ENCODE measurements at places on chromosomes 7 and 10.

DNA sequence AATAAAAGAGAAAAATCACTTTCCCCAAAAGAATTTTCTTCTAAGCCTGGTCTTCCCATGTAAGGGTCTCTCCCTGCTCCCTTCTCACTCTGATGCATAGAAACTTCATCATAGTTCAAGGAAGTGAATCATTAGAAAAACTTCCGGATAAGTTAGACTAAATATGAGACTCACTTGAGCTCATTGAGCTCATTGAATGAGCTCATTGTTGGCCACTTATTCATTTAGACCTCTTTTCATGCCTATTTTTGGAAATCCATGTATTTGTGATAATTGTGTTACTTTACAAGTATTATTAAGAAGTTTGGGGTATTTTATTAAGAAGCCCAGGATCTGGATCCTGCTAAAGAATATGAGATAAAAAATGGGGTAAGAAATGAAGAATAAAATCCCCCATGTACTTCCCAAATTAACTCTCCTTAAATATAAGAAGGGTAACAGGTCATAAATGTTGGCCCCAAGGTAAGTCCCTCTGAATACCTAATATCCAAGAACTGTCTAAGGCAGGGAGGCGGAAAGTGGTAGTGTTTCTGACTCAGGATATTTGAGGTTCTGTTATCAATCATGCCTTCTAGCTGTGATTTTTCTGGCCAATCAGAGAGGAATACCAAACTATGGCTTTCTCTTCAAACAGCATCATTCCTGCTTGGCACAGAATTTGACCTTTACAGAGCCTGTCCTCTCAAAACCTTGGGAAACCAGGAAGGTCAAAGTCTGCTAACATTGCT, 236.5 kb upstream of the PTN start:
- peaks cover 4% of the 10 kb centered on the region for H3K27me3 ChIP-seq
- no peak for DNase-seq
- H3K4me3 ChIP-seq: no peak overlapping the region
- H3K27ac ChIP-seq: no peak overlapping the region
- no peaks in the 10 kb centered on the region for H3K36me3 ChIP-seq
- no peaks in the 10 kb centered on the region for H3K4me1 ChIP-seq

- H3K4me1 ChIP-seq: peaks cover 6% of the 10 kb centered on the region
- H3K27ac ChIP-seq: no peak overlapping the region
- DNase-seq: no peak
Observed at GRCh38 chr7:133819695-133820094, 307.4 kb upstream of the LRGUK start.

DNA sequence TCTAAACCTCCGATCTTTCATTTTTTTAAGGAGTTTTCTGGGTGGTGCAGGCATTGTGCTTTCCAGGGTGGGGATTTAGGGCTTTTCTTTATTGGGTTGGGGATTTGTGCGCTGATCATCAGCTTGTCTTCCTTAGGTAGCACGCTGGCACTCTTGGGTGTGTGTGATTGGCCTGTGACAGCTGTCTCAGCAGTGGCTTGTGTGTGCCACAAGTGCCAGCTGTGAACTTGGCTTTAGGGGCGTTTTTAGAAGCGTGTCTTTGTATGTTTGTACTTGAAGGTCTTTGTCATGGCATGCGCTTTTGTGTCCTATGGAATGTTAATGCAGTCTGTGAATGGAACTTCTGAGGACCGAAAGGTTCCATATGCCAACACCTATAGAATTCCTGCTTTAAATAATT, 788 bp downstream of the AKAP9 start:
- H3K36me3 ChIP-seq: peaks cover 2% of the 10 kb centered on the region
- H3K27ac ChIP-seq: peak overlapping the region; percentile 95
- H3K27me3 ChIP-seq: no peaks in the 10 kb centered on the region
- peaks cover 39% of the 10 kb centered on the region for H3K4me1 ChIP-seq

DNA sequence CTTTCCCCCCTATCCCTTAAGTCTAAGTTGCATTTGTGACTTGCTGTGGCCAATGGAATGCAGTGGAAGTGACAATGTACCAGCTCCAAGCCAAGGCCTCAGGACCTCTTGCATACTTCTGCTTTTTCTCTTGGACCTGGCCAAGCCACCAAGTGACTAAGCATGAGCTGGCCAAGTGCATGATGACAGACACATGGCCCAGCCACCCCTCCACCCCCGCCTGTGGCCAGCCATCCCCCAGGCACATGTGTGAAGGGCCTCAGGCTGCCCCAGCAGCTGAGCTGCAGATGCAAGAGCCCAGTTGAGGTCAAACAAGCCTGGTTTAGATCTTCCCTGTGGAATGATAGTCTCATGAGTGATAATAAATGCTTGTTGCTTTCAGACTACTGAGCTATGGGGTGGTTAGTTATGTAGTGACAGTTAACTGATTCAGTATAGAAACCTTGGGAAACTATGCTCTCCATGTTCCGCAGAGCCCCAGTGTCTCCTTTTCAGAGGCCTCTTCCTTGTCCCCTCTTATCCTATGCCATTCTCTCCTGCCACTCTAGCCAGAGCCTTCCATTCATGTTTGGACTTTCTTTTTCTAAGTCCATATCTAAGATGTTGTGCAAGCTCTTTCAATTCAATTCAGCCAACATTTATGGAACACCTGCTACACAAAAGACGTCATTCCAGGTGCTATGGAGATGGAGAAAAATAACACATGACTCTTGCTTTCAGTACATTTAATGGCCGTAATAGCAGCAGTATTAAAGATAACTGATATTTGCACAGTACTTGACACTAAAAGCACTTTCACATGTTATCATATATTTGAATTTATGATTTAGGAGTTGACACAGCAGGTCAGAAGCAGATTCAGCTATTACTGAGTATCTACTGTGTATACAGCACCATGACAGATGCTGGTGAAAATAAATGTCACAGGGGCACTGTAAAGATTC, 55.5 kb upstream of the LOXL4 start:
- H3K4me3 ChIP-seq: no peak overlapping the region
- no peaks in the 10 kb centered on the region for H3K36me3 ChIP-seq
- H3K4me1 ChIP-seq: no peaks in the 10 kb centered on the region
- H3K27ac ChIP-seq: no peak overlapping the region
- H3K27me3 ChIP-seq: no peaks in the 10 kb centered on the region

GRCh38 chr10:126839094-126839761, 66.0 kb upstream of the DOCK1 start:
- no peak for DNase-seq
- H3K4me3 ChIP-seq: no peak overlapping the region
- no peaks in the 10 kb centered on the region for H3K36me3 ChIP-seq
- no peaks in the 10 kb centered on the region for H3K27me3 ChIP-seq

DNA sequence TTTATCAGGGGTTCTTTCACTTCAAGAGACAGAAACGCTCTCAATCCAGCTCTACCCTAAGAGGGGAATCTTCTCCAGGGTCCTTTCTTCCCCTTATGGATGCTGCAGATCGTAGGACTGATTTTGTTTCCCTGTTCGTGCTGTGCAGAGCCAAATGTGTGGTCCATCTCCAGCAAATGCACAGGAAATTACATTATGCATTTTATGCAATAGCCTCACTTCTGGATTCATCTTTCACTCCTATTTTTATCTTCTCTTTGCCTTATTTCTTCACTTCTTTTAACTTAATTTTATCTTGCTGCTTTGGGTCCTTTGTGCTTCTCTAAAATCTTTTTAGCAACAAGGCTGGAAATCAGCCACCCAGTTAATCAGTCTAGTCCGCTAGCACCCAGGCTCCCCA, 184.5 kb upstream of the INHBA start:
- peaks cover 1% of the 10 kb centered on the region for H3K27me3 ChIP-seq
- H3K4me3 ChIP-seq: no peak overlapping the region
- peaks cover 11% of the 10 kb centered on the region for H3K36me3 ChIP-seq
- peaks cover 55% of the 10 kb centered on the region for H3K4me1 ChIP-seq
- no peak overlapping the region for H3K27ac ChIP-seq

DNA sequence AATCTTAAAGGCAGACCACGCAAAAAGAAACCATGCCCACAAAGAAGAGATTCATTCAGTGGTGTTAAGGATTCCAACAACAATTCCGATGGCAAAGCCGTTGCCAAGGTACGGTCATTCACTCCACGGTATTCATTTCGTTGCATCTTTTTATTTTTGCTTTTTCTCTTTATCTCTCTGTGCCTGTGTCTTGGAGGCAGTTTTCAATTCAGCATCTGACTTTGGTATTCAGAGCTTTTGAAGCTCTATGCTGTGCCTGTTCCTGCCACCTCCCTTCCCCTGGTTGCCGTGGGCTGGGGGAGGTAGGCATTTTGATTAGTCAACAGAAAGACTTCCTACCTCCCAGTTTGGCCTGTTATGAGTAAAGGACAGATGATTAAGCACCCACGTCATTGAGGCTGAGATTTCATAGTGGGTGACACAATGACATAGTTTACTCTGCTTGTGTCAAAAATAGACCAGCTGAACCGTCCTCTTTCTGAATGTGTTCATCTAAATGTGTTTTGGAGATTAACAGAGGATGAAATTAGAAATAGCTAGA, 149.5 kb downstream of the ARID5B start:
- H3K4me1 ChIP-seq: peaks cover 96% of the 10 kb centered on the region
- H3K27me3 ChIP-seq: no peaks in the 10 kb centered on the region
- H3K4me3 ChIP-seq: peak overlapping the region; percentile 84
- DNase-seq: peak; percentile 88
- peak overlapping the region; percentile 95 for H3K27ac ChIP-seq
- peaks cover 67% of the 10 kb centered on the region for H3K36me3 ChIP-seq

GRCh38 chr7:6392712-6393666, 54.8 kb downstream of the DAGLB start:
- peak overlapping the region; percentile 75 for H3K27ac ChIP-seq
- H3K4me3 ChIP-seq: no peak overlapping the region
- H3K27me3 ChIP-seq: no peaks in the 10 kb centered on the region
- peaks cover 44% of the 10 kb centered on the region for H3K36me3 ChIP-seq

DNA sequence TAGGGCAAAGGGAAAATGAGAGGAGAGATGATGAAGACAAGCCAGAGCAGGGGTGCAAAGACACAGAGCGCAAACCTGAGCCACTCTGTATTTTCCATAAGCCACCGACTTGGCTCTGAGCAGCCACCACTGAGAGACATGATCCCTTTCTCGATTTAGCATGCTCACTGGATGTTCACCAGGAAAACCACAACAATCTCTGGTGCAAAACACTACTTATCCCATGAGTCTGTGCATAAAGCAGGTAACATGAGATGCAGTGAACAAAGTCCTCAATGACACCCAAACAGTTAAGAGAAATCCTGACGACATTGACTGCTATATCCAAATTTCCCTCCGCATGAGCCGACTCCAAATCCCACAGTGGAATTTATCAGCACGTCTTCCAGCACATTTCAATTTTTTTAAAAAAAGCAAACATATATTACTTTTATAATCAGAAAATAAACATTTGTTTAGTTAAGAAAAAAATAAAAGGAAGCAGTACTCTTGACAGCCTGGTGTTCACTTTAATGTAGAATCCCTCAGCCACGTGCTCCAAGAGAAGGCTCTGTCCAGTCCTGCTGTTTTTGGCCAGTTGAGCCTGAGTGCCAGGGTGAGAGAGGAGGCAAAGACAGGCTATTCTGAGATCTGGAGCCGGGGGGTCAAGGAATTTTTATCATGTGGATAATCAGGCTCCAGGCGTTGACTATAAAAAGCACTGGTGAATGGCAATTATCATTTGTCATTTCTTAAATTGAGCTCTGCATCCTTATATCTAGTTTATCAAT, 238.4 kb downstream of the KCNMA1 start:
- no peaks in the 10 kb centered on the region for H3K4me1 ChIP-seq
- DNase-seq: no peak
- no peaks in the 10 kb centered on the region for H3K27me3 ChIP-seq
- H3K4me3 ChIP-seq: no peak overlapping the region
- no peak overlapping the region for H3K27ac ChIP-seq

Measured in activated CD8-positive, alpha-beta T cell treated with anti-CD3 and anti-CD28 coated beads for 36 hours (primary cell).